ENCODE measurements at places on chromosomes 11 and 22.

GRCh38 chr11:87421422-87421821, 383.7 kb downstream of the TMEM135 start:
- peak; percentile 63 for DNase-seq

GRCh38 chr11:128890543-128891368, at the start of gene KCNJ5:
Gene KCNJ5 (plus strand): TSS chr11:128891356. CDS start chr11:128911274, 19,918 bp downstream.
- DNase-seq, result no peak

GRCh38 chr22:44941207-44941606, 68.6 kb downstream of the PHF21B start:
- DNase-seq, result no peak

- no peak for DNase-seq
Observed at GRCh38 chr11:113449743-113450142, 25.5 kb downstream of the DRD2 start.

GRCh38 chr11:79062814-79063762, 377.7 kb downstream of the TENM4 start:
- no peak for DNase-seq

DNA sequence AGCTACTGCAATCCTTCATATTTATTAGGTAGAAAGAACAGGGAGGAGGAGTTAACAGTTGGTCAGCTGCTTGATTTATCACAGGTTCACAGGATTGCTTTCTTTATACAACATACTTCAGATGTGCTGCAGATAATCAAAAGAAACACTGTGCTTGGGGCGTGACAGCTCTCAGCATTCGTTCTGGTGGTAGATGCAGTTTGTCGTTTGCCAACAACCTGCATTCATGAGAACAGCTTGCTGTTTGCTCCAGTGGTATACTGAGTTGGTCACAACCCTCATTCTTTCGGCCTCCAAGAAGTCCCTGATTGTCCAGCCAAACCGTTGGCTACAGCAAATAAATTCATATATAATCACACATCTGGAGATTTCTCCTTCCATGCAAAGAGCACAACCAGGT, 120.5 kb downstream of the ZNF280B start:
- DNase-seq, result no peak

GRCh38 chr11:58567889-58568512, 7.7 kb downstream of the LPXN start:
- DNase-seq, result no peak

DNA sequence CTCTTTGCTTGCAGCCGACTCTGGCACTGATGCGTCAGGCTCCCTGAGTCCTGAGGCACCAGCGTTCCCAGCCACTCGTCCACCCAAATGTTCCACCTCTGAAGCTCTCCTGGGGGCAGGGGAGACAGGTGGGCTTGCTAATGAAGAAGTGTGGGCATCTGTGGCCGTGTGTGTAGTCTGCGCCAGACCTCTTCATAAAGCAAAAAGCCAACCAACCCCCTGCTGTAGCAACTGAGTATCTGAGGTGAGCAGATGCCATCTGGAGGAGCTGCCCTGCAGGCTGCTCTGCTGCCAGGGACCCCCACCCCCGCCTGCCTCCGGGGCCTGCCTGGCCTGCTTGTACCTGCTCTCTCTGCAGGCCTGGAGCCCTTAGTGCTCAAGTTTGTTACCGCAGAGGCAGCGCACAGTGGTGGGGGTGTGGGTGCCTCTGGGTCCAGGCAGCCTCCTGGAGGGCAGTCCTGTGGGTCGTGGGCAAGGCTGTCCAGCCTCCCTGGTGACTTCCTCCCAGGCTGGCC, 272.5 kb downstream of the TBC1D22A start:
- DNase-seq, result no peak

GRCh38 chr22:29040385-29041275, 21.0 kb downstream of the C22orf31 start:
- DNase-seq, result peak; percentile 74

DNA sequence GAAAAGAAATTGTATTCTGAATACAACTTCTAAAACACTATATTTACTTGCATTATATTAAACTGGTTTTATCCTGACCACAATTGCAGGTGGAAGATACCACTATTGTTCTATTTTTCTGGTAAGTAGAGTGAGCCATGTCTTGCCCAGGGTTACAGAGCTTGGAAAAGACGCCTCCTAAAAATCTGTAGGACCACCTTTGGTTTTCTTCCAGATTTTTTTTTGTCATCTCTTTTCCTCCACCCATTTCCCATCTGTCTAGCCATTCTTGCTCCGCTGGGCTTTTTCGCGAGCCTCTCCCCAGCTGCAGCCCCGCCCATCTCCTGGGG, 294 bp upstream of the MTMR3 start:
- no peak for DNase-seq

- no peak for DNase-seq
Observed at GRCh38 chr11:12815129-12815480, 140.9 kb downstream of the TEAD1 start.

DNA sequence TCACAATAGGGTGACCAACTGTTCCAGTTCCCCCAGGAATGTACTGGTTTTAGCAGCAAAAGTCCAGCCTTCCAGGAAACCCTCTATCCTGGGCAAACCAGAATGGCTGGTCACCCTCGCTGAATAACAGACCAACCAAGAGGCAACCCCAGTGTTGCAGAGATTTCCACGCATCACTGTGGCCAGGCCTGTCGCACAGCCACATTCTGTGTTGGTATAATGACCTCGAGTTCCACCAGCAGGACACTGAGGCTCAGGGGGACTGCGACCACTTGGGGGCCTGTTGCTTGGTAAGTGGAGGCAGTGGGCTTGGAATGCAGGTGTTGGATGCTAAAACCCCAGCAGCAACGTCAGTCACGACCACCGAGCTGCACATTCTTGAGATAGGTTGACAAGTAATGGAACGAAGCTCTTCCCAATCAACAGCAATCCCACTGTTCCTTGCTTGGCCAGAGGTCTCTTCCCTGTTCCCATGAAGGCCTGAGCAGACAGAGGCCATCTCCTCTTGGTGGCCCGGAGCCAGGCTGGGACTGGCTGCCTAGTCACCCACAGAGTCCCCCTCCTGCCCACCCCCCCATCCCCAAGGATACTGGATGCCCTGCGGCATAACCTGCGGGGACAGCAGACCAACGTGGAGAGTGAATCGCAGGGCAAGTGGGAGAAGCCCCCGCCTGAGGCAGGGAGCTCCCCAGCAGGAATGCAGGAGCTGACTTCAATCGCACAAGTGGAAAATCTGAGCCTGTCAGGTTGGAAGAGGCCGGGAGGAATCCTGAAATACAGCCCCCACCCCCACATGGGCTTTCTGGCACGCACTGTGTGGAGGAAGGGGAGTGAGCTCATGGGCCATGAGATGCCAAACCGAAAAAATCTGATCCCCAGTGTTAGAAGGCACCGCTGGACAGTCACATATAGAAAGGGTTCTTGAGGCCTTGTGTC, 43.4 kb upstream of the MN1 start:
- no peak for DNase-seq

- DNase-seq, result no peak
Observed at GRCh38 chr22:49719046-49719445, 108.6 kb downstream of the BRD1 start.

- no peak for DNase-seq
Observed at GRCh38 chr11:47328449-47329390, 23.8 kb downstream of the MYBPC3 start.

GRCh38 chr22:32501836-32502752, 27.5 kb downstream of the FBXO7 start:
- no peak for DNase-seq

DNA sequence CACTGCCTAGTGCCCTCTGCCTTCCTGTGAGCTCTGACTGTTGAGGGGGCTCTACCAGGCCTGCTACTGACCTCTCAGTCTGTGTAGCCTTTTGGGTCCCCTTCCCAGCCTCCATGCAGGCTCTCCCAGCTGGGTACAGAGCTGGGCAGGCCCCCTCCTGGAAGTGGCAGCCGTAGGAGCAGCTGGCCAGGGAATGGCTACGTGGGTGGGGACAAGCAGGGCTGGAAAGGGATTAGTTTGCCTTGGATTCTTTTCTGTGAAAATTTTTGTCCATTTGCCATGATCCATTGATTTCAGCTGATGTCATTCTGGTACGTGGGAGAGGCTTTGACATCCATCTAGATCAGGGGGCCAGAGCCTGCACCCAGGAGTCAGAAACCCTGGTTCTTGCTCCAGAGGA, 23.9 kb upstream of the NECTIN1 start:
- DNase-seq, result no peak

DNA sequence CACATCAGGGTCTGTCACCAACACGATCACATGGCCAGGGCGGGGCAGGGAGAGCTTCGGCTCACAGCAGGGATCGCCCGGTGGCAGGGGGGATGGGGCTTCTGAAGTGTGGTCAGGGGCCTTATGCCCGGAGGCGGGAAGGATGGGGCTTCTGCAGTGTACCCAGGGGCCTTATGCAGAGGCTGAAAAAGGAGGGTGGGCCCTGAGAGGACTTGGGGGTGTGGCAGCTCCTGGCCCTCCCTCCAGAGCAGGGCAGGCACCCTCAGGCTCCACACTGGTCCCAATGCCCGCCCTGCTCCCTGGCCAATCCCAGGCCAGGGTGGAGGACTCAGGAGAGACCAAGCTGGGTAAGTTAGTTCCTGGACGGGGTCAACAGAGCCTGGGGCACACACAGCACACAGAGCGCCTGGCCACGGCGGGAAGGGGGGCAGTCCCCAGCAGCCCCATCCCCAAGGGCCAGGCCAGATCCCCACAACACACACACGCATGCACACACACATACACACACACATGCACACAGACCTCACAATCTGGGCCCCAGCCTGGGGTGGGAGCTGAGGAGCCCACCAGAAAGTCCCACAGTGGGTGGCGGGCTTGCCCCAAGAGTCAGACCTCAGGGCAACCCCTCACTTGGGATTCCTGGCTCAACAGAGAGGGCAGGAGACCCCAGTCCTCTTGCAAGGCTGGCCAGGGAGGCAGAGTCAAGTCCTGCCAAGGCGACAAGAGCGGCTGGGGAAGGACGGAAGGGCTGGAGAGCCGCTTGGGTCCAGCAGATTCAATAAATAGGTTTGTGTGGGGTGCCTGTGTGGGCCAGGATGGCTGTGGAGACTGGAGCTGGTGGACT, 1.1 kb upstream of the CEND1 start:
- no peak for DNase-seq

DNA sequence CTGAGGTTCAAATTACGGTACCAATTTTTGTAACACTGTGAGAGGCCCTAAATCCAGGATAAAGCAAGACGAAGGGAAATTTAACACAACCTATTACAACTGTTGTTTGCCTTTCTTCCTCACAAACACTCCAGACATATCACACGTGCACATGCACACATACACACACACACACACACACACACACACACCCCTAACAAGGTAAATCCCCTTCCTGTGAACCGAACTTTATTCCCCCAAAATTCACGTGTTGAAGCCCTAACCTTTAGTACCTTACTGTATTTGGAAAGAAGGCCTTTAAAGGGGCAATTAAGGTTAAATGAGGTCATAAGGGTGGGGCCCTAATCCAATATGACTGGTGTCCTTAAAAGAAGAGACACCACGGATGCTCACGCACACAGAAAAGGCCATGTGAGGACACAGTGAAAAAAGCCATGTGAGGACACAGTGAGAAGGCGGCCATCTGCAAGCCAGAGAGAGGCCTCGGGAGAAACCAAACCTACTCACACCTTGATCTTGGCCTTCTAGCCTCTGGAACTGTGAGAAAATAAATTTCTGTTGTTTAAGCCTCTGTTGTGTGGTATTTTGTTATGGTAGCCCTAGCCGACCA, 1.8 kb downstream of the SERGEF start:
- no peak for DNase-seq

GRCh38 chr22:48523091-48523490, 1304.6 kb downstream of the BRD1 start:
- no peak for DNase-seq

- DNase-seq, result no peak
Observed at GRCh38 chr11:72716290-72716689, 35.9 kb downstream of the ARAP1 start.

- DNase-seq, result no peak
Observed at GRCh38 chr11:40100781-40101180, 1358.7 kb downstream of the LRRC4C start.

- no peak for DNase-seq
Observed at GRCh38 chr11:126311401-126312291, 7.8 kb downstream of the DCPS start.

DNA sequence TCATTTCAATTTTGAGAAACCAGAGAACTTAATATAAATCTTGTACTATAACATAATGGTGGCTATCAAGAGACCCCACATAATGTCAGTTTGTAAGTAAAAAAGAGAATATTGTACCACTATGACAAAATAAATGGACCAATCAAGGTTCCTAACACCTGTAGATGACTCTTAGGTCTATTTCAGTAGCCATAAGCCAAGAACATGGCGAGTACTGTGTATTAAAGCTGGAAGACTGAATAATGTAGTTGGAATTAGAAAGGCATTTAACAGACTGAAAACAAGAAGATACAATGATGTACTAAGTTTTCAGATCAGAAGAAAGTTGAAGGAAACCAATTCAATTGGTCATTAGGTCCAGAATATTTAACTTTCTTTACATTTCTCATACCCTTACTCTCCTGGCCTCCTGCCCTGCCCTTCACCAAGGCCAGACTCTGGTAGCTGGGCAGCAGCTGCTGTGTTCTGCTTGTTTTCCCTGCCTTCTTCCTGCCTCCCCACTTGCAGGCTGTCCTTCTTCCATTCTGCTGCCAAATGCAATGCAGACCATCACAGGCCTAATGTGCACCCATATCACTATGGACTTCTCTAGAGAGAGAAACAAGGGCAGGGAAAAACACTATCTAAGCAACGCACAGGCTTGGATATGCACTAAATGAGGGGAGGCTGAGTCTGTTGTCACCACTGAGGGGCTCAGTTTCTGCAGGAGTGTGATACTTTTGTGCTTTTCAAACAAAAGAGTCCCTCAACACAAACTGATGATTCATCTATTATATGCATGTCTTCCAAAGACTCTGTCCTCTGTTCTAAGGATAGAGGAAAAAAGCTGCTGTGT, 60.1 kb downstream of the RAB30 start:
- no peak for DNase-seq

- DNase-seq, result no peak
Observed at GRCh38 chr11:2587132-2587930, 112.5 kb downstream of the KCNQ1OT1 start.

GRCh38 chr11:102760344-102761035, 19.9 kb downstream of the MMP10 start:
- peak; percentile 93 for DNase-seq

DNA sequence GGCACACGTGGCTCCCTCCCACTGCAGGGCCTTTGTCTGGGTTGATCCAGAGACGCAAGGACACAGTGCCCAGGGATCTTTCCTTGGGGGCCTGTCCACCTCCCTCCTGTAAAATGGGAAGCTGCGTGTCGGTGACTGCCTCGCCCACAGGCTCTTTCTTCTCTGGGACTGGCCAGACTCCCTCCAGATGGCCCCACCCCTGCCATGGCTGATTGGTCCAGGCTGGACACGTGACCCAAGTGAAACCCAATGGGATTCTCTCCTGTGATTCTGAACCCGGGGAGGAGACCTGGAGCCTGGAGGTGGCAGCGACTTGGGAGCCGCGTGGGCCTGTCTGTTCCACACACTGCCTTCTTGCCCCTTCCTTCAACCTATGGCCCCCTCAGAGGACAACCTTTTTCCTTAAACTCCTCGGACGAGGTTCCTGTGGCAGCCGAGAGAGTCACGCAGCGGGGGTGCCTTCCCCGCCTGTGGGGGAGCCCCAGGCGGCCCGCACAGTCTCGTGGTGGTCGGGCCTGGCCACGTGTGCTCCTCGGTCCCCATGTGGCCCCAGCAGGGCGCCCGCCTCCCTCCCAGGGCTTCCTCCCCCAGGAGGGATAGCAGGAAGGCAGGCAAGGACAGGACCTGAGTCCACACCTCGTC, 12.4 kb upstream of the MPPED1 start:
- DNase-seq, result no peak

GRCh38 chr11:19437760-19438159, 197.0 kb upstream of the E2F8 start:
- DNase-seq, result no peak

GRCh38 chr11:125182573-125182972, 18.0 kb downstream of the PKNOX2 start:
- no peak for DNase-seq

- DNase-seq, result no peak
Observed at GRCh38 chr11:35373284-35373933, 45.9 kb downstream of the SLC1A2 start.
